ENCODE measurements at places on chromosomes 5 and 9.

DNA sequence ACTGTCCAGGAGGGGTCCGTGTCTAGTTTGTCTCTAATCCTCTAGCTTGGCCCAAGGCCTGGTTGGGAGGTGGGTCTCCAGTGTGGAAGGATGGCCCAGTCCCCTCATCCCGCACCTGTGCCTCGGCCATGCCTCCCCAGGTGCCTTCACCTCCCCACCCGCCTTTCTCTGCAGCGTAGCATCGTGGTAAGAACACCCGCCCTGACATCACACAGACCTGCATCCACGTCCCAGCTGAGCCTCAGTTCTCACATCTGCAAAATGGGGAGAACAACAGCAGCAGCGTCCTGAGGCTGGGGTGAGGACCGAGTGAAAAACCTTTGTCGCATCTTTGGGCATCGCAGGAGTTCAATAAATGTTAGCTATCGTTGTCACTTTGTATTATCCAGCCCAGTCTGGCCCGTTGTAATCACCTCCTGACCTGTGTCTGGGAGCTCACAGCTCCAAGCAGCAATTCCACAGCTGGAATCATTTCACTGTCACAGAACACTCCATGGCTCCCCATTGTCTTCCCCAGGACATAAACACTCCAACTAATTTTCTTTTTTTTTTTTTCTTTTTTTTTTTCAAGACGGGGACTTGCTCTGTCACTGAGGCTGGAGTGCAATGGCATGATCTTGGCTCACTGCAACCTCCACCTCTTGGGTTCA is 181.2 kb upstream of the IER5L start:
- DNase-seq: no peak

GRCh38 chr5:168818558-168818957 is 239.4 kb upstream of the PANK3 start:
- DNase-seq: no peak

DNA sequence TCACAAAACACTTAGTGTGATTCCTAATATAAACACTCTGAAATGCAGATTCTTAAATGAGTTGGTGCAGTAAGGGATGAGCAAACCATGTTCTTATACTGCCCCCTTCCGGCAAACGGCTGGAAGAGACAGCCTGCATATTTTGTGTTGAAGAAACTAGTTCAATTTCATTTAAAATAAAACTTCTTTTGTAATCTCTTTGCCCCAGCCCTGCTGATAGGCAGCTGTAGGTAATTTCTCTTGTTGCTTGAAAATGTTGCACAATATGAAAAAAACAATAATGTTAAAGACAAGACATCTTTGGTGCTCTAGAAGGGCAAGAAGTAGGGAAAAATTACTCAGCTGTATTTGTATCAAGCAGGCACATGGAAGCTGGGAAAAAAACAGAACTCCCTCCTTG is 89.7 kb upstream of the CCNG1 start:
- peak; percentile 24 for DNase-seq

GRCh38 chr9:9395539-9395938 is 1217.3 kb downstream of the PTPRD start:
- no peak for DNase-seq

DNA sequence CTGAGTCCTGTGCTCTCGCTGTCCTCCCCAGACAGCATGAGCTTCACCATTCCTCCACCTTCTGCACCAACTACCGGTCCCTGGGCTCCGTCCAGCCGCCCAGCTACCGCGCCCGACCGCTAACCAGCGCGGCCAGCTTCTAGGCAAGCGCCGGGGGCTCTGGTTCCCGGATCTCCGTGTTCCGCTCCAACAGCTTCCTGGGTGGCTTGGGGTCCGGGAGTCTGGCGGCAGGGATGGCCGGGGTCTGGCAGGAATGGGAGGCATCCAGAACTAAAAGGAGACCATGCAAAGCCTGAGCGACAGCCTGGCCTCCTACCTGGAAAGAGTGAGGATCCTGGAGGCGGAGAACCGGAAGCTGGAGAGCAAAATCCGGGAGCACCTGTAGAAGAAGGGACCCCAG is 613.1 kb upstream of the PTGER4 start:
- no peak for DNase-seq

- no peak for DNase-seq
Measured at GRCh38 chr5:26645659-26646058, 392.7 kb downstream of the CDH9 start.

DNA sequence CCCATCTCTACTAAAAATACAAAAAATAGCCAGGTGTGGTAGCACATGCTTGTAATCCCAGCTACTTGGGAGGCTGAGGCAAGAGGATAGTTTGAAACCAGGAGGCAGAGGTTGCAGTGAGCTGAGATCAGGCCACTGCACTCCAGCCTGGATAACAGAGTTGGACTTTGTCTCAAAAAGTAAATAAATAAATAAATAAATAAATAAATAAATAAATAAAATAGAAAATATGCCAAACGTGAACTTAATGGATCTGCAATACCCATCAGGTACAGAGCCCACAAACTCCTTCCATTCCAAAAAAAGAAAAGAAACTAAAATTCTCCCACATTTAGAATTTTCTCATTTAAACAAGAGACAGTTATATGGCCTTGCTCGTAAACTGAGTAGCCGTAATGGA is 702.7 kb downstream of the CDH18 start:
- no peak for DNase-seq

DNA sequence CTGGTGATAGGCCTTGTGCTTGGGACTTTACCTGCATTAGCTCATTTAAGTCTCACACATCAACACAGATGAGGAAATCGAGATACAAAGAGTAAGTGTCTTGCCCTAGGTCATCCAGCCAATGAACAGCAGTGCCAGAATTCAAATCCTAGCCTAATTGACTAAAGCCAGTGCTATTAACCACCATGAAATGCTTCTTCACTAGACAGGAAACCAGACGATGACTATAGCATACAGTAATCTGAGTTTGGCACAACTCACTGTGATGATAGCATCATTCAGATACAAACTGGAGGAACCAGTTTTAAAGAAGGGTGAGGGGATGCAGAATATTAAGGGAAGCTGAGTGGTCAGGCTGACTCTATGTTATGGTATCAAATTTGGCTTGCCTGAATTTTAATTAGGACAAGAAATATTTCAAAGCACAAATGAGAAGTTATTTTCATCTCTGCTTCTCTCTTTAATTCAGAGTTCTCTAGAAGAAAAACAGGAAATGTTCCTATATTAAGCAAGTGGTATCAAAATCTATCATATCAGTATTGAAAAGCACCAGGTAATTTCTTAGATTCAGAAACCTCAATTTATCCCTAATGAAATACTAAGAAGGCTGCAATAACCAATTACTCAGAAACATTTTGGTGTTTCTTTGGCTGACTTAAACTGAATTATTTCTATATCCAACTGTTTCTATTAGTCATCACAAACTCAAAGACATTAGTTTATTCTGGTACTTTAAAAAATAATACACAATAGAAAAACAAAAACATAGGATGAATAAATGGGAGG is 147.0 kb upstream of the RASA1 start:
- DNase-seq: no peak

DNA sequence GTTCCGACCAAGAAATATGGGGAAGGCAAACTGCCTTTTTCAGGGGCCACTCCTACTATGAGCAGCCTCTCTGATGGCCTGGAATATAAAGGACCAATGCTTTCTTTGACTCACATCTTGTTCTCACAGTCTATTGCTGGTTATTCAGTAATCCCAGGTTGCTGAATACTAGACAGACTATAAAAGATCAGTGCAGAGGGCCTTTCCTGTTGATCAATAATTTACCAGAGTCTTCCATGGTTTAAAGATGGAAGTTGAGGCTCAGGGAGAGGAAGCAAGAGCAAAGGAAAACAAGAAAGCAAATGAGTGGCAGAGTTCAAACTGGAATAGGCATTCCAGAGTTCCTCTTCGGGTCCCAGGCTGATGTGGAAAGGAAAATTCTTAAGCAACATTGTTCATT is 62.9 kb downstream of the FBXO38 start:
- DNase-seq: no peak

- DNase-seq: no peak
Measured at GRCh38 chr9:89654025-89654662, 49.3 kb downstream of the GADD45G start.

DNA sequence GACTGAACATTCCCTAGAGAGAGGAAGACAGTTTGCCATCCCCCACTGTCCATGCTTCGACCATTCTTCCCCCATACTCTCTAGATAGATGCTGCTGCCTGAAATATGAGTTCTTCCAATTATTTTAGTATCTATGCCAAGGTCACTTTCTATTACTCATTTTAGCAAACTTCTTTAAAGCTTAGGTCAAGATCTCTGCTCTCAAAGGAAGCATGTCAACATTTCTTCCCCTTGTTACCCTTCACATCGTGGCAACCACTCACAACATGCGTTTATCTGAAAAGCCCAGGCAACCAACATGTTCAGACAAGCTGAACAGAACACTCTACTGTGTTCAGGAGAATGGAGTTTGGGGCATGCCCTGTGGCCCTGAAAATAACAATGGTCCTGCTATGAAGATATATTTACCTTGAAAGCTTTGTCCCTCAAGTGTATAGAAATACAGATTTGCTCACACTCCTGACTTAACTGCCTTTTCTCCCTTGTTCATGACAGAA is 138.4 kb upstream of the KIF2A start:
- DNase-seq: no peak

DNA sequence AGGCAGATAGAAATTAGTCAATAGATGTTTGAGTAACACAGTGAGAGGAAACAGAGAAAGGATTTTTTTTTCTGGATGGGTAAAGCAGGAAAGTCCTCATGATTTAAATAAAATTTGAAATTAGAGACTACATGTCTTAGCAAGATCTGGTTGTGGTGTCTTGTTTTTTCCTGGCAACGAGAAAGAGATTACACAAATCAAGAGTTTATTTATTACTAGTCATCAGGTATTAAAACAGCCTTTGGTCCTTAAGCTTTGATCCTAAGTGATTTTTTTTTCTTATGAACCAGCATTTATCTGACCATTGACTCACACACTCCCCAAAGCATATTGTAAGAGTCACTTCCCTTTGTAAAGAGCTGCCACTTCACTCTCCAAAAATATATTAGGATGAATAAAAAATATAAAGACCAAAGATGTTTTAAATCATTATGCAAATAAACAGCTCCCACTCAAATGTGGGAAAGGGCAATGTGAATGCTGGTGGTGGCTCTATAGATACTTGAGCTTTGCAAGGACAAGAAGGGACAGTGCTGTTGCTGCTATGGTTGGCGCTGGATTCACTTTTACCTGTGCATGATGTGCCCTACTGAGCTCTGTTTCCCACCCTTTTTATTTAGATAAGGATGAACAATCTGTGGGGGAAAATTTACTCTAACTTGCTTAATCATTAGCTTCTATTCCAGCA is 1726.5 kb downstream of the MAT2B start:
- DNase-seq: no peak

GRCh38 chr5:151115272-151115905 is 34.6 kb upstream of the TNIP1 start:
- peak; percentile 58 for DNase-seq

GRCh38 chr9:93686880-93687236 is 110.5 kb downstream of the PHF2 start:
- no peak for DNase-seq

DNA sequence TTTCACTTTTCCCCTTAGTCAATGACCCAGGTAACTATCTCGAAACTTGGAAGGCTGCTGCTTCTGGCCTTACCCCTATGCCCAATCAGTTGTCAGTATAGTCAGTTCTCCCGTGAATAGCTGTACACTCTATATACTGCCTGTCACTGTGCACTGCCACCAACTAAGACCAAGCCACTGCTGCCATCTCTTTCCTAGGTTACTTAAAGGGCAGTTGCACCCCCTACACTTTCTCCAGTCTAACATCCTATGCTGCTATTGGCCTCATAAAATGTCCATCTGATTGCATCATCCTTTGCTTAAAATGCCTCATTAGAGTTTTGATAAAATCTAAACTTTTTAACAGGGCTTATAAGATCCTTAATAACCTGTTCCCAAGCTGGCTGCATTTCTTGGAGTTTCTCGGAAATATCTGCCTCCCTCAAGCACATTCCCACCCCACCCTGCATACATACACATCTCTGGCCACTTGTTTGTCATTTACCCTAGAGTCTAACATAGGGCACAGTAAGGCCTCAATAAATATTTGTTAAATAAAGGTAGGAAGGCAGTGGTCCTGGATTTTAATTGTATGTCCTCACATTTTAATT is 32.8 kb upstream of the TNFAIP8 start:
- no peak for DNase-seq

DNA sequence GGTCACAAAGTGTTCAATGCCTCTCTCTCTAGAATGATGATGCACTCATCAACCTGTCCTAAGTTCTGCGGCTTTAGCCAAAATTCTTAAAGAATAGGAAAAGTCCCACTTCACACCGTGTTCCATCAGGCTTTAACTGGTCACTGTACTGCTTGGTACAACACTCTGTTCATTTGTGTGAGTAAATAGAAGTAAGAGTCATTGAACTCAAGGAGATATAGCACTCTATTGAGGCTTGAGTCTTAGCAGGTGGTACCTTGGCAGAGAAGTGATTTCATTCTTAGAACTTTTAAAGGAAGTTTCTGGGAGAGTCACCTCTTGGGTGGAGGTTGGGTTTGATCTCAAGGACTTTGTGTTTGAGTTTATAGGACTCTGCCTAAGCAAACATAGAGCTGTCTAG is 92.6 kb downstream of the TENT4A start:
- no peak for DNase-seq

DNA sequence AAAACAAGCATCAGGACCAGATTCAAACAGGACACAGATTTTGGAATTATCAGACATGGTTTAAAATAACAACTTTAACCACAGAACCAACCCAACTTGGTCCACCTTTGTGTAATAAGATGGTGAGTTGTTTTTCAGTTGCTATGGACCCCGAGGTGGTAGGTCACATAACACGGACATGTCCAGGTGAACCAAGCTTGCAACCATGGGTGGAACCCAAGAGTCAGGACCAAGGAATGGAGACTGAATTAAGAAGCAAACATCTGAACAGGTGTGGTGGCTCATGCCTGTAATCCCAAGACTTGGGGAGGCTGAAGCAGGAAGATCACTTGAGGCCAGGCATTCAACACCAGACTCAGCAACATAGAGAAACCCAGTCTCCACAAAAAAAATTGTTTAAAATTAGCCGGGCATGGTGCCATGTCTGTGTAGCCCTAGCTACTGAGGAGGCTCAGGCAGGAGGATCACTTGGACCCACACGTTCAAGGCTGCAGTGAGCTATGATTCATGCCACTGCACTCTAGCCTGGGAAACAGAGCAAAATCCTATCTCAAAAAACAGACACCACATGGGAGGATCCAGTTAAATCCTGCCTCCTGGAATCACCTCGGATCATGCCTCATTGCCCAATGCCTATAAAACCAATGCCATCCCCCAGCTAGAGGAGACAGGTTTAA is 10.6 kb downstream of the PTBP3 start:
- DNase-seq: no peak

GRCh38 chr9:16207161-16207560 is 654.3 kb downstream of the CCDC171 start:
- no peak for DNase-seq

GRCh38 chr9:84822589-84823233 is 153.2 kb downstream of the NTRK2 start:
- DNase-seq: no peak

DNA sequence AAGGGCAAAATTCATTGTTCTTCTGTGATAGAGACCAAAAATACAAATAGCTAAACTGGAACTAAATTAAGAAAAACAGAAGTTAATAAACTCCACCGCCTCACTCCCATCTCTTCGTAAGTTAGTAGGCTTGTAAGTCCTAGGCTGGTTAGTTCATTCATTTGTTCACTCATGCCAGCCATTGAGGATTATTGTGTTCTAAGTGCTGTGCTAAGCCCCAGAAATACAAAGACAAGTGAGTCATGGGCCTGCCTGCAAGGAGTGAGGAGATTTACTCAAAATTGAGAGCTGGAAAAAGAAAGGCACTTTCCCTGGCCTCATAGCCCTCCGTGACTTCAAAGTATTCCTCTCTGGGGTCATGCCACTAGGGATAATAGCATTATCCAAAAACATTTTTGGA is 8.5 kb downstream of the DOCK8 start:
- no peak for DNase-seq

GRCh38 chr9:78407636-78408312 is 110.8 kb downstream of the PSAT1 start:
- no peak for DNase-seq
